ENCODE measurements at places on chromosomes 5 and 9.
A peak's percentile ranks its signal among the peaks of the same experiment; 100 is the strongest.

GRCh38 chr5:14211818-14212803 is 69.0 kb downstream of the TRIO start:
- no peak for DNase-seq

- peak; percentile 98 for DNase-seq
These were observed at the start of gene JAKMIP2 for GRCh38 chr5:147782110-147783028. Gene JAKMIP2 (minus strand): TSS chr5:147782728. CDS start chr5:147671806, 110,922 bp downstream.

DNA sequence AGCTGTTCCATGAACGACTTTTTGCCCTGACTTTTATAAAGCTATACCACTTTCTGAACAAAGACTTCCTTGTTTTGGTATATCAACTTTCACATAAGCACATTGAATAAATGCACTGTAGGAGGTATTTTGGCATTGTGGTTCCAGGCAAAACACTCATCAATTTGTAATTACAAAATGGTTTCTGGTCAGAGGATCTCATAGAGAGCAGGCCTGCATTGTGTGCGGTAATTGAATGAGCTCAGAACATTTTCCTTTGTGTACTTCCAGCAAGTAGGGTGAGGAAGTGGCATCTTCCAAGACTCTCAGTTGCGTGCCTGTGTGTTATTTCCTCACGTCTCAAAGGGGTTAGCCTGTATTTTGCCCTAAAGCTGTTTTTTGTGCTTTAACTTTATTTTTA is 89.2 kb downstream of the PDE6A start:
- DNase-seq, result no peak

GRCh38 chr5:60701321-60701968 is 1.5 kb upstream of the DEPDC1B start:
- no peak for DNase-seq

DNA sequence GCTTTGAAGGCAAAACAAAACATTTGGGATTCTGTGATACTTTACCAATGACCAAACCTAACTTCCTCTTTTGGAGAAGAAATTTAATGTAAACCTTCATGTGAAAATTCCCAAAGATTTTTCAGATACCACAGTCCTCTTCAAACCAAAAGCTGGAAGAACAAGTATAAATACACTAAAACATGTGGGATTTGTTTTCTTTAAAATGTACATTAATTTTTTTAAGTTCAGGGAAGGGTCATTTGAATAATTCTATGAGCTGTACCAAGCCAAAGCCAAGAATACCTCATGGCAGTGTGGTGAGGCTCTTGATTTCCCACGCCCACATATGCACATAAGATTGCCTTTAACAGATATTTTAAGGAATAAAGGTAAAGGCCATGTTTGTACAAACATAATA is 28.4 kb upstream of the ITGA1 start:
- no peak for DNase-seq

DNA sequence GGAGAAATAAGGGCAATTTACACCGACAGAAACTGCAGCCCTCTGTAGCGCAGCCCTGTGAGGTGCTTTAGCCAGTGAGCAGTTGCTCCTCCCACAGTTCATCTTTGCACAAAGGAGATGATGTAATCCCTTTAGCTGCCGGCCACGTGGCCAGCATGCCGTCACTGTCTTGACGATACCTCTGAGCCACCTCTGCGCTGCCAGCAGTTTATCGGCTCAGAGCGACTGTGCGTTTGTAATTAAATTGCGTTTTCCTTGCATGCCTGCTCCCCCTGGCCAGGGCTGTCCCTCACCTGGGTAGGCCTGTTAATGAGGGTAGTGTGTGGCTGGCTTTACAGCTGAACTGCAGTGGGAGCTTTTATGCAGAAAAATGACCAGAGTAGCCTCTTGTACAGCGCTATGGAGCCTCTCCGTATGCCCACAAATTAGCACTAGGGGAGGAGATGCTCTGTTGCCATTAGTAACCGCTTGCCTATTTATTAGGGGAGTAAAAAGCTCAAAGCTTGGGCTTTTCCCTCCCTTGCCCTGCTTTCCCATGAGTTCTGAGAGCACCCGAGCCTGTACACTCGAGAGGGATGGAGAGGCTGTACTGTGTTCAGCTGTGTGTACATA is 107.0 kb downstream of the TRIO start:
- DNase-seq, result peak; percentile 85

GRCh38 chr9:87640385-87640795 is 85.5 kb upstream of the CTSL start:
- no peak for DNase-seq

GRCh38 chr5:150431574-150431973 is 18.0 kb downstream of the RPS14 start:
- DNase-seq, result no peak

GRCh38 chr9:1647776-1648175 is 367.4 kb upstream of the SMARCA2 start:
- no peak for DNase-seq

- no peak for DNase-seq
These were observed 89.9 kb downstream of the CTNND2 start for GRCh38 chr5:11814373-11814772.

DNA sequence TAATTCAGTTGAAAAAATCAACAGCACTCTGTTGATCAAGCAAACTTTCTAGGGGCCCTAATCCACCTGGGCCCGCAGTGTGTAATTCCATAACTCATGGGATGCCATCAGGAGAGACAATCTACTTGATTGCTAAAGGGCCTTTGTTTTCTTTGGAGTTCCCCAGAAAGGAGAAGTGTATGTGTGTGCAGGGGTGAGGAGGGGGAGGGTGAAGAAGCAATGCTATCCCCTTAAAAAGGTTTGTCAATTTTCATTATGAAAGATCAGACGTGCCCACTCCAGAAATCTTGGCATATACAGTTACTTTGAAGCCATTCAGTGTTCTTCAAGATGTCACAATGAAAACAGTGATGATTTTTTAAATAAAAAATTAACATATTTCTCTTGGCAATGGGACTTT is 6.2 kb downstream of the PARP8 start:
- DNase-seq, result no peak

DNA sequence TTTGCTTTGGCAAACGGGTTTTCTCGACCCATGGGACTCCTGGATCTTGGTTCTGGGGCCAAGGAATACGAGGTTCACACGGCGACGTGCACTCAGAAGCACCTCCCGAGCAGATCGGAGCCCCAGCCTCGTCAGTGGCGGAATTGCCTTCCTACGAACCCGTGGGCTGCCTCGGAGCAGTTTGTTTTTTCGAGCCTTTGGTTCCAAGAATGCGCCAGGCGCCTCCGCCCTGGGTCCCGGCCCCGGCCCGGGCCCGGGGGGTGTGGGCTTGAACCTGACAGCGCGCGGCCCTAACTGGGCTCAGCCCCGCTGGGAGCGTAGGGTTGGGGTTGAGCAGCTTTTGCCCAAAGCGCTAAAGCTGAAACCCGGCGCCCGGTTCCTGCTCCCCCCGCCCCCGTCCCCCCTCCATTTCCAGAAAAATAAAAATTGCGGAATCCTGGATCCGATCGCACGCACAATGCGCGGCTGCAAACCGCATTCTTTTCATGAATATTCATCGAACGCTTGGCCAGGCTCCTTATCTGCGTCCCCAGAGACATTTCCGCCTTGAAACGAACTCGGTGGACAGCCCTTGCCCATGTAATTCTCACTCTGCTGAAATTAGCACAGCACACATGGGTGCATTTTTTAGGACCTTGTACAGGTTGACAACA is 1.0 kb downstream of the BASP1 start:
- DNase-seq, result no peak

GRCh38 chr9:32839013-32839885 is 55.9 kb downstream of the TMEM215 start:
- DNase-seq, result no peak

DNA sequence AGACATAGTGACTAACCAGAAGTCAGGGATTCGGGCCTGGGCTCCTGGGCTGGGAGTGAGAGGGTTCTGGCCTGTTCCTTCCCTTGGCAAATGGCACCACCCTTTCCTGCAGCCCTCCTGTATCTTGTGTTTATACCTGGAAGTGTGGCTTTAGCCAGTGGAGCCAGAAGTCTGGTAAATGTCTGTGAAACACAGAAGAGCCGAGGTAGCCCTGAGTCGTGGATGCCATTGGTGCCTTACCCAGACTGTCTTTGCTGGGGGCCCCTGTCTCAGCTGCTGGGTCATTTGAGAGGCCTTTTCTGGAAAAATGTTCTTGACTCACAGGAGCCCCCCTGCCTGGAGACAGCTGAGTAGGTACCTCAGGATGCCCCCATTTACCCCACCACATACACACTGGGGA is 95.7 kb upstream of the BASP1 start:
- DNase-seq, result no peak

- DNase-seq, result no peak
These were observed 27.3 kb downstream of the ACO1 start for GRCh38 chr9:32411753-32412152.

DNA sequence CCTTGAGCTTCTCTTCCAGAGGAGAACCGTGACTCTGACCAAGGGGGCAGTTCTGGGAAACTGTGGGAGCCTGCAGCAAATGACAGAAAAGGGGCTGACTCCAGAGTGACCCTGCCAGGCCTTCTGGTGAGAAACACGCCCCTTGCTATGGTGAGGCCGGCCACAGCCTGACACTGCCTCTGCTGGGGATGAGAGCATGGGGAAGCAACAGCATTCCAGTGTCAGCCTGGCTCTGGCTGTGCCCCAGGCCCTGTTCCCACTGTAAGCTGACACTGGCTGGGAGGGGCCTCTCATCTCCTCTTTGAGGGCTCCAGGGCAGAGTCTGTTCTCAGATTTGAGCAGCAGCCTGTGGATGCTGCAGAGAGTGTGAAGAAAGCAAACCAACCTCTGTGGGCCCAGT is 180.0 kb upstream of the IL12B start:
- no peak for DNase-seq

- no peak for DNase-seq
These were observed 1045.0 kb upstream of the DMAC1 start for GRCh38 chr9:8844549-8844948.

- no peak for DNase-seq
These were observed 10.5 kb downstream of the RNF38 start for GRCh38 chr9:36389590-36389989.

DNA sequence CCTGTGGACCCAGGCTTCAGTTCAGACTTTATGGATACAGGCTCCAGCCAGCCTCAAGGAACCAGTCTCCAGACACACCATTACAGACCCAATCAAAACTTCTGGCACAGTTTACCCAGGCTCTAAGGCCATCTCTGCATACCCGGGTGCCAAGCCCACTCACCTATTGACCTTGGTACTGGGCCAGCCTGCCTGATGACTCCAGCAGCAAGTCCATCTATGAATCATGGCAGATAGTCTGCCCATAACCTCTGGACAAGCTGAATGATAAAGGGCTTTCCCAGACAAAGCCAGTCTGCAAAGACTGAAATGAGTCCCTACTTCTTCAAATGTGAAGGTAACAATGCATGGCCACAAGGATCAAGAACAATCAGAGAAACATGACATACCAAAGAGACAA is 1327.1 kb upstream of the C9orf72 start:
- no peak for DNase-seq

DNA sequence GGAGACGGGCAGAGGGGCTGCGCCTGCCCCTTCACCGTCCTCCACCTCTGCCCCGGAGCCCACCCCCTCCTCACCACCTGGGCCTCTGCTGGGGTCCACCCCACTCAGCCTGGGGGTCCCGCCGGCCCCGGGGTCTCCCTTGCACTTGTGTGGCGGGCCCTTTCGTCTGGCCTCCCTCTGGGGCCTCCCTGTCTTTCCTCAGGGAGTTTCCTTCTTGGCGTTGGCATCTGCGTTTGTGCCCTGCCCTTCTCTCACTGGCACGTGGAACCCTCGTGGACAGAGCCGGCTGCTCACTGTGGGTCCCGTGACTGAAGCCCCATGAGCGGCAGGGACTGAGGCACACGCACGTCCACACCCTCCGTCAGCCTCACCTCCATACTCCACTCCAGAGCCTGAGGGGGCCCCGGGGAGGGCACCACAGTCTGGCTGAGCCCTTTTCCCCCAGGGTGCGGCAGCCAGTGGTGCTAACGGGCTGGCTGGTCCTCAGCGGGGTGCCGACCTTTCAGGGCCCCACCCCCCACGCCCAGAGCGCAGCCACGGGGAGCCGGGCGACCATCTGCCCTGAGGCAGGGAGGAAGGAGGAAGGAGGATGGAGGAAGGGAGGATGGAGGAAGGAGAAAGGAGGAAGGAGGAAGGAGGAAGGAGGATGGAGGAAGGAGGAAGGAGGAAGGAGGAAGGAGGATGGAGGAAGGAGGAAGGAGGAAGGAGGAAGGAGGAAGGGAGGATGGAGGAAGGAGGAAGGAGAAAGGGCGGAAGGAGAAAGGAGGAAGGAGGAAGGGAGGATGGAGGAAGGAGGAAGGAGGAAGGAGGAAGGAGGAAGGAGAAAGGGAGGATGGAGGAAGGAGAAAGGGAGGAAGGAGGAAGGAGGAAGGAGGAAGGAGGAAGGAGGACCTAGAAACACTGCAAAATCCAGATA is 53.0 kb upstream of the NRARP start:
- DNase-seq, result no peak

DNA sequence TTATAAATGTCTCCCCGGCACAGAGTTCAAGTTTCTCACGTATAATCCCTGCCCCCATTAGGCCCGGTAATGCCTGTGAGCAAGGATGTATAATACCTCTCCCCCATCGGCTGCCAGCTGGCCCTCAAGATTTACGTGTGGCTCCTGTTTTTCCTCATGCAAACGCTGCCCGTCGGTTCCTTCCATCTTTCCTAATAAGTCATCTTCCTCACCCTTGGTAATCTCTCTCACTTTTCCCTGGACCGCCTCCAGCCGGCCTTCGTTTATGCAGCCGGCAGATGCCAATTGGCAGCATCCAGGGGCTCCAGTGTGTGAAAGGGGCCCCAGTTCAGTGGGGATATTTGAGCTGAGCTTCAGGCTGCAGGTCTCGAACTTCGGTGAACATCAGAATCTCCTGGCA is 86.5 kb upstream of the NEURL1B start:
- no peak for DNase-seq

DNA sequence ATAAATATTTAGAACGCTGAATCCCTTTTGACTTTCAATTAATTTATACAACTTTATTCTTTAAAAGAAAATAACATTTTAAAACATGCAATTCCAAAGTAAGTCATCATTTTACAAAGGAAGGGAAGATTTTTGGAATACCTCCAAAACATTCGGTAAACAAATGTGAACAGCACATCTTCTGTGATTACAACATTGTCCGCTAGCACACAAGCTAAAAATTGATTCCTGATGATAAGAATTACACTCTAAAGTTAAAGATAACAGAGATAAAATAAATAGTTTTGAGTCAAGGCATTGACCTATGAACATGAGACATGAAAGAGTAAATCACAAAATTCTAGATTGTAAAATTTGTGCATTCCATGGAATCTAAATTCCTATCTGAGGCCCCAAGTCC is 56.2 kb upstream of the TRAF1 start:
- DNase-seq, result no peak

DNA sequence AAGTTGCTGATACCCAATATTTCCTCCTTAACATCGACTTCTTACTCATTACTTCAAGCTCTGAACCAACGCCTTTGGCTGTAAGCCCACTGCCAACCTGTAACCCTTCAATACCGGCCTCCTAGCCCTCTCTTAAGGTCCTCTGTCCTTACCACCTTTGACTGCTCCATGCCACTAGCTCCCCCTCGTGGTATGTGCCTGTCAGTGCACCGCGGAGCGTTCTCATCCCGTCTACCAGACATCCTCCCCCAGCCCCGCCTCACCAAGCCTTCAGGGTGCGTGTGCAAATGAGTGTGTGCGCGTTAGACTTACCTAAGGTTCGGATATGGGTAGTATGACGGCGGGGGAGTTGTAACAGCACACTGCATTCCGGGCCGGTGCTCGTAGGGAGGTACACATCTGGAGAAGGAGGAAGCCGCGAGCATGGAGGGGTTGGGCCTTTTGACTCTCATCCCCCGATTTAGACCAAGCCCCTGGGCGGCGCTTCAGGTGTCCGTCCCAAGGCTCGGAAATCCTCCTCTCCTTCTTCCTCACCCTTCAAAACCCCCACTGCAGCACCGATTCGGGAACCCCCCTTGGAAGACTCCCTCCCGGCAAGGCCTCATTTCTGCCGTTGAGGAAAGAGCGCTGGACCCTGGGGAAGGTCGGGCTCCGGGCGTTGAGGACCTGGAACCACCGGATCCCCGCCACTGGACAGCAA is 2.8 kb upstream of the MYORG start:
- DNase-seq, result peak; percentile 79

All from hippocampal formation (tissue), 2 donors.